EH (cell line): ENCODE measurements at places on chromosomes 3 and 15.
A peak's percentile ranks its signal among the peaks of the same experiment; 100 is the strongest.

- peak; percentile 92 for DNase-seq
Observed at GRCh38 chr15:32669896-32670611, 28.5 kb downstream of the SCG5 start.

GRCh38 chr3:157387708-157388435, 48.8 kb upstream of the PTX3 start:
- DNase-seq, result peak; percentile 75

GRCh38 chr3:54131890-54132289, 9.5 kb downstream of the CACNA2D3 start:
- no peak for DNase-seq

GRCh38 chr15:62606376-62607113, 436.0 kb upstream of the TPM1 start:
- DNase-seq, result peak; percentile 100

DNA sequence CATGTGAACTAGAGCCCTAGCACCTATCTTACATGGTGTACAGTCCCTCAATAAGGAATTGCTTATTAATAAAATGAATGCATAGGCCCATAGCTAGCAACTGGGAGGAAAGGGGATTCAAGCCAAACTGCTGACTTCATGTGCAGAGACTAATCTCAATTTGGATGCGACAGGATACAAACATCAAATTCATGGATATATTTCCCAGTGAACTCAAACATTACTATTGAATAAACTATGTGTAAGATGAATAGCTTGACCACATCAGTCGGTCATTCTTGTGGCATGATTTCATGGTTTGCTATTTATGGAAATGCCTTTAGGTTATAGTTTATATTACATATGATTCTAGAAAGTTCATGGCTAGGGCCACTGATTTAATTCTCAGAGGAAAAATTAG, 268.6 kb upstream of the SLITRK3 start:
- no peak for DNase-seq

GRCh38 chr3:103825586-103825985, 1390.8 kb downstream of the ZPLD1 start:
- no peak for DNase-seq
